ENCODE measurements at places on chromosomes 6 and 20.

DNA sequence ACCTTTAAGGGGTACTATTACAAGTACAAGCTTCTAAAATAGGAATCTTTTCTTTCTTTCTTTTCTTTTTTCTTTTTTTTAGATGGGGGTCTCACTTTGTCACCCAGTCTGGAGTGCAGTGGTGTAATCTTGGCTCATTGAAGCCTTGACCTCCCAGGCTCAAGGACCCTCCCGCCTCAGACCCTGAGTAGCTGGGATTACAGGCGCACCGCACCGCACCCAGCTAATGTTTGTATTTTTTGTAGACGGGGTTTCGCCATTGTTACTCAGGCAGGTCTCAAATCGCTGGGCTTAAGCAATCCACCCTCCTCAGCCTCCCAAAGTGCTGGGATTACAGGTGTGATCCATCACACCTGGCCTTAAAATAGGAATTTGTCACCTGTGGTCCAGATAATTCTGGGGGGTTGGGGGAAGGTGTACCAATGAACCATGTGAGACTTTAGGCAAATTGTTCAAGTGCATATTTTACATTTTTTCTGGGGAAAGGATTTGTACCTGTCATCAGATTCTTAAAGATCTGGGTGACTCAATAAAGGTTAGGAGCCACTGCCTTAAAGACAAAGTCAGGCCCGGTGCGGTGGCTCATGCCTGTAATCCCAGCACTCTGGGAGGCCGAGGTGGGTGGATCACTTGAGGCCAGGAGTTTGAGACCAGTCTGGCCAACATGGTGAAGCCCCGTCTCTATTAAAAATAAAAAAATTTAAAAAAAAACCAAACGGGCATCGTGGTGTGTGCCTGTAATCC is 19.7 kb upstream of the SYNJ2 start:
- no peak for DNase-seq

GRCh38 chr20:36141310-36141709 is 13.2 kb upstream of the EPB41L1 start:
- no peak for DNase-seq

- DNase-seq, result no peak
These were observed 57.3 kb downstream of the UBE2V1 start for GRCh38 chr20:50055524-50056083.

GRCh38 chr6:105194106-105194505 is 14.3 kb upstream of the POPDC3 start:
- DNase-seq, result no peak

DNA sequence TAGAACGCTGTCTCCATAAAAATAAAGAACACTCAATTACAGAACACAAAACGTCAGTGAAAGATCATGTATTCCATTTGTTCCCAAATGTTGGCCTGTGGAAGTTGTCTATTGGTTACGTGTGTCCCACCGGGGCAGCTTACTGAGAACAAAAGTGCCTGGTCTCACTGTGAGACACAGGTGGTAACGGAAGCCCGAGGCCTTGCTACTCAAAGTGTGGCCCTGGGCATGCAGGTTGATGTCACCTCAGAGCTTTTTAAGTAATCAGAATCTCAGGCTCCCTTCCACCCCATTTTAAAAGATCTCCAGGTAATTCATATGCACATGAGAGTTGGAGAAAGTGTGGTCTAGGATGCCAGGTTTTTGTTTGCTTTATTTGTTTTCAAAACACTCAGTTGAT is 422.5 kb upstream of the OPRM1 start:
- DNase-seq, result no peak

DNA sequence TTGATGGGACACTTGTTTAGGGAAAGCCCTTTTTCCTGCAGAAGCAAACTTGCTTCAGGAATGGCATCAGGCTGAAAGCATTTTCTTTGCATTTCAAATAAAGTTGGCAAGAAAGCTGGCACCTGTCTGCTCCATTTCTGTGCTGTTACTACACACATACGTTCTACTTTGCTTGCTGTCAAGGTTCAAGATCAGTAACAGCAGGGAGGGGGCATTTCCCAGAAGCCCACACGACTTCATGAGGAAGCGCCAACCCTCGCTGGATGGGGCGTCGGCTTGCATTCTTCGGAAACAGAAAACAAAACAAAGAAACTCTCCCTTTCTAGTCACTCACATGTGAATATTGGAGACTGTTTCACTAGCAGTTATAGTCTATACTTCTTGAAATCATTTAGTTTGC is 46.4 kb downstream of the AKAP12 start:
- no peak for DNase-seq

DNA sequence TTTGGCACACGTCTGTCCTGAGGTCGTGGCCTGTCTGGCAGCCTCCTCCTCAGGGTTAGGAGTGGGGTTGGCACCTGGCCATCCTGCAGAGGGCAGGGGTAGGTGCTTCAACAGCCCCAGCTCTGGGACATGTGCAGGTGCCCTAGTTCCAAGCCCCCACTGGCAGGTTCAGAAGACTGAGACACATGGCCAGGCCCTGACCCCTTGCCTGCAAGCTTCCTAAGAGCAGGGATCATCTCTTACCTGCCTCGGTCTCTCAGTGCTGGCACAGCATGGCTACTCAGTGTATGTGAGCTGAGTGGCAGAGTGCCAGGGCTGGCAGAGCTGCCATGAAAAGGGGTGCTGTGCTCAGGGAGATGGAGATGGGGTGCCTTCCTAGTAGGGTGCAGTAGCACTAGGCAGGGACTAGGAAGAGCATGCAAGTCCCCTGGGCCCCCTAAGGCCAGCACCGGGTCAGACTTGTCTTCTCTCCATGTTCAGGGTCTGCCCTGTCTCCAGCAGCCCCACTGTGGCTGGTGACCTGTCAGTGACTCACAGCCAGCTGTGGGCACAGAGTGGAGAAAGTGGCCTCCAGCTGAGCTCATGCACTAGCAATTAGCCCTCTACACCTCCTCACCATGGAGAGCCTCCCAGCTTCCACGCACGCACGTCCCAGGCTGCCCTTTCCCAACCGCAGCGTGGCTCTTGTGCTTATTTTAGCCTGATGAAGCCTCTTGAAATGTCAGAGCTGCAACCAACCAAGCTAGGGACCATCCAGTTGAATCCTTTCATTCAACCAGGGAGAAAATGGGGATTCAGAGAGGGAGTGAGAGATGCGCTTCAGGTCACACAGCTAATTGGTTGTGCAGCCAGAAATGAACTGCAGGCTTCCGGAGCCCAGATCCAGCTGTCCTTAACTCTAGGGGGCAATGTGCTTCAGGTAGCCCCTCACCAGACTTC is 116.6 kb downstream of the MRPL14 start:
- no peak for DNase-seq

DNA sequence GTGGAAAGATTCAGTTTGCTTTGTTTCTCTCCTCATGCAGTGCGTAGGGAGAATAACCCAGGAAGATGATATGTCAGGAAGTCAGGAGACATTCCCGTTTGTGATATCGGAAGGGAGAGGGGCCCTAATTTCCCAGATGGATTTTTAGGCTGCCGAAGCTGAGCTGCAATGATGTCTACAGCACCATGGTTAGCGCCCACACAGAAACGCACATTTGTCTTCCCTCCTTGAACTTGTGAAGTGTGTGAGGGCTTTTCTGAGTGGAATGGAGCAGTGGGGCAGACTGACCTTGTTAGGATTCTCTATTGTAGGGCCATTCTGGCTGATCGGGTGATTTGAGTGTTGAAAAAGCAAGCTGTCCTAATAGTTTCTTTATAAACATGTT is 191.3 kb upstream of the ARG1 start:
- no peak for DNase-seq

GRCh38 chr20:3812975-3813847 is 7.1 kb upstream of the AP5S1 start:
- DNase-seq, result no peak

- no peak for DNase-seq
These were observed 347.6 kb upstream of the IMPG1 start for GRCh38 chr6:76420094-76420493.

GRCh38 chr20:55947701-55948100 is 57.6 kb downstream of the CBLN4 start:
- no peak for DNase-seq

DNA sequence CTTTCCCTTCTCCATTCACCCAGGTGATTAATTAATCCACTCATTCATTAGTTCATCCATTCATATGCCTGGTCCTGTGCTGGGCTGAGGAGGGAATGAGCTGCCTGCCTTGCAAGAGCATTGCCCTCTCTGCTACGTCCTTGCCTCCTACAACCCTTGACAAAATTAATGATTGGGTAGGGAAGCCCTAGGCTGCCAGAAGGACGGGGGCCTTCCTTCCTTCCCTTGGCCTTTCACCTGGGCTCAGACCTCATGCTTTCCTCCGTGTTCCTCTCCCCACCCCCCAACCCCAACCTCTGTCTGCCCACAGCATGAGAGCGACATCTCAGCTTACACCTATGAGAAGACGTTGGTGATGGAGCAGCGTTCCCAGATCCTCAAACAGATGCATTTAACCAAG is 25.6 kb downstream of the SLC12A5 start:
- no peak for DNase-seq

DNA sequence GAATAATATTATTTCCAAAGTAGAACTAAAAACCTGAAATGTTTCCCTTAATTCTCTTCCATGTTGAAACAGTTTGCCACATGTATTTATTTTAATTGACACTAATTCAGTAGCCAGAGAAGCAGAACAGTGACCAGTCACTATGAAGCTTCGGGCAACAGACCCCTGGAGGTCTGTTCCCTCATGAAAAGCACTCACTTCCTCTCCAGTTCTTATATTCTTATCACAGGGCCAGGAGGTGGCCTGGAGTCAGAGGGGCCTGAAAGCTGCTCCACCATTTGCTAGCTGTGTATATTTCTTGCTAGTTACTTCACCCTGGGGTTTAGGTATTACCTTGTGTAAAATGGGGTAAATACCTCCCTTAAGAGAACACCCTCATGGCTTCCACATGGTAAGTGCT is 49.1 kb downstream of the MAP7 start:
- no peak for DNase-seq

All from activated naive CD8-positive, alpha-beta T cell treated with anti-CD3 and anti-CD28 coated beads, Interleukin-2, amount 50 U/mL, for 16 hours (primary cell).